ENCODE measurements at places on chromosomes 2 and 18.

DNA sequence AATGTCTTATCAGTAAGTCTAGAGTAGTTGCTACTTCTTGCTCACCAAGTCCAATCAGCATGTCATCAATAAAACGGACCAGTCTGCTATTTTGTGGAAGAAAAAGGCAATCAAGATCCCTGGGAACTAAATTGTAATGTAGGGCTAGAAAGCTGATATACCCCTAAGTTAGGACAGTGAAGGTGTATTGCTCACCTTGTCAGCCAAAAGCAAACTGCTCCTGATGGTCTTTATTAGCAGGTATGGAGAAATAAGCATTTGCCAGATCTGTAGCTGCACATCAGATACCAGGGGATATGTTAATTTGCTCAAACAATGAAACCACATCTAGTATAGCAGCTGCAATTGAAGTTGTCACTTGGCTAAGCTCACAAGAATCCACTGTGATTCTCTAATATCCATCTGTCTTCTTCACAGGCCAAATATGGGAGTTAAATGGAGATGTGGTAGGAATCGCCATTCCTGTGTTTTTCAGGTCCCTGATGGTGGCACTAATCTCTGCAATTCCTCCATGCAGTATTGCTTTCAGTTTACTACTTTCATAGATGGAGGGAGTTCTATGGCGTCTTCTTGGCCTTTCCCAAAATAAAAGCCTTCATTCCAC, 75.0 kb downstream of the TMEM237 start:
- DNase-seq = no peak

DNA sequence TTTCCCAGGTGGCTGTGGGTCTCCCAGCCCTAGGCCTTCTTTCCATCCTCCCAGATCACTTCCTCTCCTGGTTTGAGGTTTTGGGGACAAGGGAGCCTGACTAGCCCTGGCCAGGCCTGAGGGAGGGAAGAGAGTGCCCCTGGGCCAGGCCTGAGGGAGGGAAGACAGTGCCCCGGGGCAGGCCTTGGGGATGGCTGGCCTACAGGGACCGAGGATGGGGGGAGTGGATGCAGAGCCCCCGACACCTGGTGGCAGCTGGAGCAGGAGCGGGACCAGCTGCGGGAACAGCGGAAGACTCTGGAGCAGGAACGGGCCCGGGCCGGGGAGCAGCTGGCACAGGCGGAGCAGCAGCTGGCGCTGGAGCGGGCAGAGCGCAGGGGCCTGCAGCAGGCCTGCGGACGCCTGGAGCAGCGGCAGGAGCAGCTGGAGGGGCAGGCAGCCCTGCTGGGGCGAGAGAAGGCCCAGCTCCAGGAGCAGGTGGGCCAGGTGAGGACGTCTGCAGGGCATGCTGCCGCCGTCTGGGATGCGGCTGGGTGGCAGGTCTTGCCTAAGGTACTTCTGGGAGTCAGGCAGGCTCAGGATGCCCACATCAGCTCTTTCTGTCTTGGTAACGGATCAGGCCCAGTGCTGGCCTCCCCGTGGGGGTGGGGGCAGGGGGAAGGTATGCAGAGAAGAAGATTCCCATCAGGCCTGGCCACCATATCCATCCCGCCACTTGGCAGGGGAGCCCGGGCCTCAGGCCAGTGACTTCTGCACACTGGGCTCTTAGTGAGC, 29.2 kb downstream of the CROCC2 start:
- no peak for DNase-seq

GRCh38 chr2:46325182-46325928, 28.1 kb downstream of the EPAS1 start:
- DNase-seq = no peak

DNA sequence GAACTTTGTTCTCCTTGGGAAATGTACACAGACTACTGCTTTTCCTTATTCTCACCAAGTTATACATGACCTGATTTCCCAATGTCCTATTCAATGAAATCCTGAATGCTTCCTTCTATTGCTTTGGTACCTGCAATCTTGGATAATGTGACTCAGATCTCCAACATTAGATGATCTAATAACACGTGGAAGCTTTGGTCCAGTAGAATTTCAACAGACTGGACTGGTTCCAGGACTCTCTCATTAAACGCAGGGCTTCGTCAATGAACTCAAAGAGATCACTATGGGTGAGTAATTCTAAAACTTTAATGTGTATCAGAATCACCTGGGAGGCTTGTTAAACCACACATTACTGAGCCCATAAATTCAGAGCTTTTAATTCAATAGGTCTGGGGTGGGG, 413.6 kb upstream of the KCNH7 start:
- DNase-seq = no peak

DNA sequence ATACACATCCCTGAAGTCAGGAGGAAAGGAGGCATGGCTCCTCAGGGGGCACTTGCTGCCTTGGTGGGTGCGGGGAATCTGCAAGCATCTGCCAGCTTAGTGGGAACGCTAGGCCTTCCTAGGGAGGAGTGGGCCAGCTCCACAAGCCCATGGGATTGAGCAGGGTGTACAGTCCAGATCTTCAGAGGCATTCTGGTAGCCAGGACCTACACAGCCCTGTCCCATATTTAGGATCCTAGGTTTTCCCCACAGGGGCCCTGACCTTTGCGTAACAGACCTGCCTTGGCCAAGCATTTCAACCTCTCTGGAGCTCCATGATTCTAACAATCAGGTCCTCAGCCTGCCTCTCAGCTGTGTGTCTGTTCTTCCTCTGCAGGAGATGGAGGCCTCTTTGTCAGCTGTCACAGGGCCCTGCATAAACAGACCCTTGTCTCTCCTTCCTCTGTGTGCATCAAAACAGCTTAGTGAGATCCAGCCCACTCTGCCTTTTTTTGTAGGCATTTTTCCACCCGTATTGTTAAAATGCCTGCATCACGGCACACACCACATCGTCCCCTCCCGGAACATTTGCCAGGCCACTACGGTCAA, 140.2 kb upstream of the NDUFV2 start:
- no peak for DNase-seq

DNA sequence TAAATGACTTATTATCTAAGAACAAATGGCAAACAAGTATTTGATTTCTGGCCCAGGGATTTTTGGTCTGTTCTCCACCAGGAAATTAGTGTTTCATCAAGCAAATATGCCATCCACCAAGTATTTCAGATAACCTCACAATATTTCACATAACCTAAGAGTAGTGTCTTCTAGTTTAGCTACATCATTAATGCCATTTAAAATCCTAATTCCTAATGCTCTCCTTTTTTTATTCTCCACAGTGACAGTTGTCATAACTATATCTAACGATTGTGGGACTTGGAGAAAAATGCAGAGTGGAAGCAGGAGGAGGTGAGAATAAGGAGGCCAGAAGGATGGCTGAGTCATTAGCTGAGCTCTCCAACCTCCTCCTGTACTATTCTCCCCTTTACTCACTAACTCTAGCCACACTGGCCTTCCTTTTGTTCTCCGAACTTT, 58.5 kb upstream of the CTLA4 start:
- DNase-seq = no peak

DNA sequence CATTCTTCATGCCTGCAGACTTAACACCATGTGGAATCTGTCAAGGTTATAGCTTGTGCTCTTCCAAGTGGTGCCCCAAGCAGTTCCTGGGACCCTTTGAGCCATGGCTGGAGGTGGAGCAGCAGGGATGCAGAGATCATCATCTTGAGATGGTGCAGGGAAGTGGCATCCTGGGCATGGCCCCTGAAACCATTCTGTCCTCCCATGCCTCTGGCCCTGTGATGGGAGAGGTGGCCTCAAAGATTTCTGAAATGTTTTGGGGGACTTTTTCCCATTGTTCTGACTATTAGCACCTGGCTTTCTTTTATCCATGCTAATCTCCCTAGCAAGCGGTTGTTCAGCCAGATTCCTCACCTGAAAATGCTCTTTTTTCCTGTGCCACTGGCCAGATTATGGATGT, 10.3 kb upstream of the TMEM37 start:
- no peak for DNase-seq

- peak; percentile 68 for DNase-seq
These were observed 7.7 kb upstream of the SP100 start for GRCh38 chr2:230408244-230408842.

GRCh38 chr2:239805414-239805813, 219.7 kb downstream of the NDUFA10 start:
- no peak for DNase-seq

GRCh38 chr18:58860747-58861231, 3.9 kb upstream of the ZNF532 start:
- peak; percentile 52 for DNase-seq

GRCh38 chr2:159961037-159961436, 101.4 kb downstream of the PLA2R1 start:
- DNase-seq = no peak

DNA sequence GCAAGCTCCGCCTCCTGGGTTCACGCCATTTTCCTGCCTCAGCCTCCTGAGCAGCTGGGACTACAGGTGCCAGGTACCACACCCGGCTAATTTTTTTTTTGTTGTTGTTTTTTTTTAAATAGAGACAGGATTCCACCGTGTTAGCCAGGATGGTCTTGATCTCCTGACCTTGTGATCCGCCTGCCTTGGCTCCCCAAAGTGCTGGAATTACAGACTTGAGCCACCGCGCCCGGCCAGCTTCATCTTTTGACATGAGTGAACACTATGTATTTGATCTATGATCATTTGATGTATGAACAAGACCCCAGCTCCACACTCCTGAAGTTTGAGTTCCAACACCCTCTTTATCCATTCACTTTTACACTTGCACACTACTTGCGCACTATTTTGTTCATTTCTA, 43.4 kb upstream of the LPIN2 start:
- DNase-seq = no peak

DNA sequence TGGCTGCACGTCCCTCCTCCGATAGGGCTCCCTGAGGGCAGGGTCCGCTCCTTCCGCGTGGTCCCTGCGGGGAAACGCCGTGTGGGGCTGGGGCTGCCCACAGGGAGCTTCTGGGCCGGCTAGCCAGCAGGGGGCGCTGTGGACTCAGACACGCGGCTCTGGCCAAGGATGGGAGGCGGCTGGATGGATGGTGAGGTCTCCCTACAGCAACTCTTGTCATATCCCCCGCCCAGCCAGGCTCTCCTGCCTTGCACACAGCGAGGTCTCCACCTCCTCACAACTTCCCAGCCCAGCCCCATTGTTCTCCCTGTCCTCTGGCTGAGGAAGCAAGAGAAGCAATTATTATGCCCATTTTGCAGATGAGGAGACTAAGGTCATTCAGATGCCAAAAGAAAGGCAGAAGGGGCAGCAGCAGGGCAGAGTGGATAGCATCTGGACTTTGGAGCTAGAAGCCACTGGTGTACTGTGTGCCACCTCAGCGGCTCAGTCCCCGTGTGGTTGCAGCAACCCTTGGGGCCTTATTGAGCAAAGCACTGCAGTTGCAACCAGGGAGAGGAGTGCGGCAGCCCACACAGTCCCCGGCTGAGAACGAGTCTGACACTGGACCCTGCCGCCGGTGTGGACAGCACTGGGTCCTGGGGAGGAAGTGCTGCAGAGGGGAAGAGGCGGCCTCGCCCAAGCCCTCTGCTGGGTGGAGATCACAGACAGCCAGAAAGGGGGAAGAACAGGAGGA, 99.0 kb downstream of the ZFP36L2 start:
- no peak for DNase-seq

- DNase-seq = peak; percentile 82
These were observed 23.9 kb downstream of the SP5 start for GRCh38 chr2:170739048-170739447.

DNA sequence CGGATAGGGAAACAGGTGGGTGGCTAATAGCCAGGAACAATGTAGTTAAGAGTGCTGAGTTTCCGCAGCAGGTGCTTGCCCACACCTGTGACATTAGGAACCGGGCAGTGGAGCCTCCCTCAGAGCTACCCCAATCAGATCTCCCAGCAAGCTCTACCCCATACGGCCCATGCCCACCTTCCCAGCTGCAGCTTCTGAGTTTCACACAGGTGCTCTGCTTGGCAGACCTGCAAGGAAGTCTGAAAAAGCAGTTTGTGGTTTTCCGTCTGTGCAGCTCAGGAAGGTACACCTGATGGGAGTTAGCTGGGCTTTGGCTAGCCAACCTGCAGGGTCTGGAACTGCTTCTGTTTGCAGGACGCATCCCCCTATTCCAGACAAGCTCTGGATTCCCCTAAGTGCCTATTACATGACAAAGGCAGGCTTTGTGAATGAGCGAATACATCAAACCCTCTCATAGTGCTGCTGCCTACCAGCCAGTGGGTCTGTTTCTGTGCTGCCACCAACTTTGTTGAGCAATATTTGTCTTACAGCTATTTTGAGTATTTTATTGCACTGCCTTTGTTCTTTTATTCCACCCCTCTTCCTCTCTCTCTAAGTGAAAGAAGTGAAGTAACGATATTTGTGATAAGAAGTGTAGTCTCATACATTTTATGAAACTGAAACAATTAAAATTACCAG, 24.7 kb upstream of the CEP68 start:
- no peak for DNase-seq

DNA sequence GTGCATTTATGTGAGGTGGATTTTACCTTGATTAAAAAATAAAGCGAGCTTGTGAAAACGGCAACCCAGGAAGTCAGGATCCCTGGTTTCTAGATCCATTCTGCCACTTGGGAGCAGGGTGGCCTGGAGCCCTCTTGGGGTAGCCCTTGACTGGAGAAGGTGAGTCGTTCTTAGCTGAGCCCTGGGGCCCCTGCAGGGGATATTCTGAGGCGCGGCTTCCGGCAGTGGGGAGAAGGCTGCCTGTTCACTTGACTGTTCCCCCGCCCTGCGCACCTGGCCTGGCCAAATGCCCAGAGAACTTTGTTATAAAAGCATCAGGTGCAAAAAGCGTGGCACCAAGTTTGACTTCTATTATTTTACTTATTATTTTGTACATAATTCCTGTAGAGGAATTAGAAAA, 221.9 kb downstream of the DYSF start:
- no peak for DNase-seq

DNA sequence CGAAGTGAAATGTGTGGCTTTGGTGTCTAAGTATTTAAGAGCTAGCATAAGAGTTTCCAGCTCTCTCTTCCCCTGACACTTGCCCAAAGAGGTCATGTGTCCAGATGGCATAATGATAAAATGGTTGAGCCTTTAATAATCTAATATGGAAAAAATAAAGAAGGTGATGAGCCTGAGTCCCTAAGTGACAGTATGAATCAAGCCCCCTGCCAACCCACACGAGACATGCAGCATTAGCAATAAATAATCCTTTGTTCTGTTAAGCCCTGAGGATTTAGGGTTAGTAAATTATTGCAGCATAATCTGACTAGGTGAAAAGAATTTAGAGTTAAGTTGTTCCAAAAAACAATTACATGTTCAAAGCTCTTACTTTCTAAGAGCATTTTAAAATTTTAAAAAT, 217.2 kb upstream of the CCDC150 start:
- no peak for DNase-seq

DNA sequence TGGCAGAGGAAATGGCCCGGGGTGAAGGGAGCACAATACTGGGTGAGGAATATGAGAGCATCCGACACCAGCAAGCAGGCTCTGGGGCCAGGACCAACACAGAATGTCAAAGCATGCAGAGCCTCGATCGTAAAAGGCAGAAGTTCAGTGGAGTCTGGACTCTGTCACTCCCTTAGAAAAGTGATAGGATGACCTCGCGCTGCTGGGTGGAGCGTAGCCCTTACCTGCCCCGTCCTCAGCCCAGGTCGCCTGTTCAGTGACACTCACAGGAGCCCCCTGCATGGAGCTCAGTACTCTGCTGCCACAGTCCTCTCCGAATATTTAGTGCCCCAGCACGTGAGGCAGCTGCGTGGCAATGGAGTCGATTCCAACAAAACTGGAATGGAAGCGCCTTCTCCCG, 236.7 kb upstream of the MYT1L start:
- no peak for DNase-seq

- DNase-seq = no peak
These were observed 23.7 kb downstream of the PSD4 start for GRCh38 chr2:113197347-113198047.

- DNase-seq = peak; percentile 21
These were observed 139.7 kb downstream of the HRH4 start for GRCh38 chr18:24600076-24600654.

- DNase-seq = no peak
These were observed 16.8 kb upstream of the RHOB start for GRCh38 chr2:20430035-20430434.

- DNase-seq = no peak
These were observed 36.0 kb downstream of the SKA1 start for GRCh38 chr18:50410894-50411293.

Measured in AG09309 (cell line).